ENCODE measurements at places on chromosomes 3 and 15.
A peak's percentile ranks its signal among the peaks of the same experiment; 100 is the strongest.

GRCh38 chr3:86973440-86973839 is 17.5 kb downstream of the VGLL3 start:
- no peak for DNase-seq

DNA sequence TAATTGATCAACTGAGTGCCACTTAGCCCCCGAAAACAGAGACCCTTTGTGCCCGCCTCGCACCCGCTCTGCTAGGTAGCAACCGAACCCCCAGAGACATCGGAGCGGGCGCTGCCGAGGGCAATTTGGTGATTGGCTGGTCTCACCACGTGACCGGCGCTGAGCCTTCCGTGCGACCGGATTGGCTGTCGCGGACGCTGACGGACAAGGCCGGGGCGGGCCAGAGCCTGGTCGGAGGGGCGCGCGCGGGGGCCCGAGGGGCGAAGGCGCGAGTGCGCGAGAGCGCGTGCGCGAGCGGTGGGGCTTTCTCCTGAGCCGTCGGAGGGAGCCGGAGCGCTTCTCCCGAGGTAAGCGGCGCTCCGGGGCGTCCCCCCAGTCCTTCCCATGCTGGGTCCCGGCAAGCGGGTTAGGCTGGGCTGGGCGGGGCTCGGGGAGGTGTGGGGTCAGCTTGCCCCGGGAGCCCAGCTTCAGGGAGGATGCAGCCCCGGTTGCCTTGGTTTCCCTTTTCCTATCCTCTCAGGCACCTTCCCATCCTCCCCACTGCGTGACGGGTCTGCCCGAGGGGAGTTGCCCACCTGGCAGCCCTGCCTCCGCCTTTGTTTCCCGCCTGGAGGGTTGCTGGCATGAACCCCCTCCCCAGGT is at the start of gene TMEM108:
Gene TMEM108, plus strand, starts transcription at position 303 of the 642 bp plus-strand sequence.
- peak; percentile 23 for DNase-seq

GRCh38 chr15:28886431-28887338 is 911 bp downstream of the APBA2 start:
- no peak for DNase-seq

- DNase-seq = no peak
Measured at GRCh38 chr3:157279237-157279636, 119.3 kb upstream of the CCNL1 start.

DNA sequence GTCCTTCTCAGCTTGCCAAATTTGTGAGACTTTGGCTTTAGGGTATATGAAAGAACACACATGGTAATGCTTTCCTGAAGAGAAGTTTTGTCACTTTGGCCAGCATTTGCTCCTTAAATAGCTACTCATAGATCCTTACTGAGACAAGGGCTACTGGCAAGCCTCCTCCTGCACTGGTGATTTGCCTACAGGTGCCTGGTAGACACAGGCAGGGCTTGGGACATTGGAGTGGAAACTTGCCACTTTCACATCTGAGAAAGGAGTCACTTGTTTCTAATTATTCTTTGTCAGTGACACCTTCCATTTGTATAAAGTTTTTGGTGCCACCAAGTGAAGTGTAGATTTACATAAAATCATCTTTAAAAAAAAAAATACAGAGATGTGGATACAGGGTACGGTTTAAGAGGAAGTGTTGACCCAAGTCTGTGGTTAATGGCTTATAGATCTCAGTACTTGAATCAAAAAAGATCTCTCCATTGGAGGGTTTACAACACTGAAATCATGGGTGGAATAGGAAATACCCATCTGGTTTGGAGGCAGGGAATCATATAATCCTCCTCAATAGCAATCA is 132.8 kb upstream of the GADL1 start:
- no peak for DNase-seq

- DNase-seq = no peak
Measured at GRCh38 chr15:40693904-40694687, 878 bp upstream of the RAD51 start.

DNA sequence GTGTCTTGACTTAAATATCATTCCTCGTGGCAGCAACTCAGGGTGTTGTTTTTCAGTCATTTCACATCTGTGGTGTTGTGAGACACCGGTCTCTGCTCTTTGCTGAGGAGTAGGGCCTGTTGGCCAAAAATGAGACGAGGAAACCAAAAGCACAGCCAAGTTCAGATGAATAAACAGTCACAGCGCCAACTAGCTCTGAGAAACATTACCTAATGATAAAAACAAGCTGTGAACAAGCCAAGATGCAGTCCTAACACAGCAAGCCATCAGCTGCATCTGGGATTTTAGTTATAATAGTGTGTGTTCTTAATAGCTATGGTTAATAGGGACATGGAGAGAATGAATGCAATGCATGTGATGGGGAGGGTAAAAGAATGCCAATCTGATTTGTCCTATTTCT is 843.4 kb upstream of the DPPA4 start:
- DNase-seq = no peak

DNA sequence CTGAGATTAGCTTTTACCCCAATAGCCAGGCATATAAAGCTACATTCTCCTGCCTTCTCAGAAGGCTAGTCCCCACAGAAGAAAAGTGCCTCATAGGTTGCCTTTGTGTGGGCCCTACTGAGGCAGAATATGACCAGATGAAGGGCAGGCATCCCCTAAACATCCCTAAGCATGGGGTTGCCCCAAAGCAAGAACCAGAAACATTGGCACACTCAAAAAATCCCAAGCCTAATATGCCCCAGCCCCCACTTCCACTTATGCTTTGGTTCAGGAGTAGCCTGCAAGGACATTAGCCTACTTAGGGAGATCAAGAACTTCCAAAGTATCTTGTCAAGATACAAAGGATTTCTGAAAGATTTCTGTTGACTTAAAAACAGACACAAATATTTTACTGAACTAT is 29.7 kb downstream of the WHAMM start:
- DNase-seq = no peak

- DNase-seq = no peak
Measured at GRCh38 chr3:159800434-159801155, 188.0 kb upstream of the IL12A start.

DNA sequence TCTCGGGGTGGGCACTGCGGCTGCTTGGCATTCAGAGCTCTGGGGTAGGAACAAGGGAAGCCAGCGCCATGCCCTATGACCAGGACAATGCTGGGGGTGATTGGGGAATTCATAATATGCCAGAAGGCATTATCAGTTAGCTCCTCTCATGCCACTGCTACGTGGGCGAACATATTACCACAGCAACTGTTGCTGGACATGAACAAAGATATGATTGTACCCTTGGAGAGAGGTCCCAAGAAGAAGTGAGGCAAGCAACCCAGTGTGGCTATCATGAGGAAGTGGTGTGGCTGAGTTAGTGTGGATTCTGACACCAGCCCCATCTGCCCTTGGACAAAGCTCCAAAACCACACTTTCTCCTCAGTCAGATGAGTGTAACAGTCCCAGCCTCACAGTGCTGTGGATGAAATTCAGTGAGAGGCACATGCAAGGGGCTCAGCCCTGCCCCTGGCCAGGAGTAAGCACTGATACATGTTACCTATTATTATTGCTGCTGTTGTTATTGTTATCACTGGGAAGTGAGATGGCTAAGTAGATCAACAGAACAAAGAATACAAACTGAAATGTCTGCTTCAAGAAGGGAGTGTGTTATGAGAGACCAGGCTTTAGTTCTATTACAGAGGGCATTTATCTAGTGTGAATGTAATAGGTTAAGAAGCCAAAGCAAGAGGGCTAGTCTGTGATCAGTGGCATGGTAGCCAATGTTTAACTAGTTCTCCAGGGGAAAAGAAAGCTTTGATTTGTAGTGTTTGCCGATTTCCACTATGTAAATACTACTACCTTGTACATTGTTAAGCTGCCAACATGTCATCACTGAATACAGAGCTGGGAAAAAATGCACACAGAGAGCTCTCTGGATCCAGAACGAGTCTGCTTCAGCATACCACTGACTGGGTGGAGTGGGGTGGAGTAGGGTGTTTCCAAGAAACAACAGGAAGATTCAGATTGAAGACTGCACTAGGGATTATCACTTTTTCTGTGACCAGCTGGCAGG is 222.3 kb upstream of the EIF1B start:
- DNase-seq = no peak

GRCh38 chr3:10602769-10603768 is 97.7 kb upstream of the ATP2B2 start:
- DNase-seq = peak; percentile 51

DNA sequence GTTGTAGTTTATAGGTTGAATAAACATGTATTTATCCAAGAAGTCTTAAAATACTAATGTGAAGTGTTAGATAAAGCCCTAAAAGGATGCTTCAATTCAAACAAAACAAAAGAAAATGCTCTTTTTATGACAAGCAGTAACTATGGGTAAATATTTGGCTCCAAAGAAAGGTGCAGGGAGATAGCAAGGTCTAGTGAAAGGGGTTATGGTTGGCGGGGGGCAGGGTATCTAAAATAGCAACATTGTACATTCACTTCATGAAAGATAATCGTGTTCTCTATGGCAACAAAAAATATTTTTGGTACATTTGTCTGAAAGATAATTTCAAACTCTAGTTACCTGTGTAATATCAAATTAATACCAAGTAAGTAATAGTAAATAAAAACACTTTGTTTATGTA is 149.5 kb downstream of the FGF12 start:
- no peak for DNase-seq

GRCh38 chr3:196528639-196529233 is 13.6 kb upstream of the SMCO1 start:
- DNase-seq = peak; percentile 57

- no peak for DNase-seq
Measured at GRCh38 chr3:56862352-56863062, 60.8 kb upstream of the ARHGEF3 start.

DNA sequence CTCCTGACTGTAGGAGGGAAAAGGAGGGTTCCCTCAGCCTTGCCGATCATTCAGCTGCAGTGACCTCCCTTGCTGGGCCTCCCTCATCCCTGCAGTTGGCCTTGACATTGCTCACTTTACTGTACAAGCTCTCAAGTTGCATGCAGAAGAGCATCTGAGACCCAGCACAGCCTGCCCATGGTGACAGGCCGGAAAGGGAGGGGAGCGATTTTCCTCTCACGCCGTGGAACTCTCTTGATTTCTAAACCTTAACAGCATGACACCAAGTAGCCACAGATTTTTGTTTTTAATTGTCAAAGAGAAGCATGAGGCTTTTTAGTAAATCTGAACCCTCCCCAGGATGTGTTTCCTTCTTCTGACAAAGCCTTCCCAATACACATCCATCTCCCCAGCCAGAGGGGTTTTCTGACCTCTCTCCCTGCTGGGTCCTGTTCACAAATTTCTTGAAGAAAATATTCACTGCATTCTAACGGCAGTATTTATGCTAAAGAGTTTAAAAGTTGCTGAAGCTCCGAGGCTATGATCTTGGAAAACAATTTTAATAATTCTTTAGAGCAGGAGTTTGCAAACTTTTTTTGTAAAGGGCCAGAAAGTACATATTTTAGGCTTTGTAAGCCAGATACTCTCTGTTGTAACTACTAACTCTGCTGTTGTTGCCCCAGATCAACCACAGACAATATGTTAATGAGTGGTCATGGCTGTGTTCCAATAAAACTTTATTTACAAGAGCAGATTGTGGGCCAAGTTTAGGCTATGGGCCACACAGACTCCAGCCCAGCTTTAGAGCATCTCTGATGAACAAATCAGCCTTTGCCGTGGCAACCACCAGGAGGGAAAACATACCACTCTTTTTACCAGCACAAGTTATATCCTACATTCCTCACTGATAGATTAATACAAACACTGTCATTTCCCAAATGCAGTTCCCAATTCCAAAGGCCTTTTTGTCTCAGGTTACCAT is 34.8 kb downstream of the LMCD1 start:
- DNase-seq = no peak

DNA sequence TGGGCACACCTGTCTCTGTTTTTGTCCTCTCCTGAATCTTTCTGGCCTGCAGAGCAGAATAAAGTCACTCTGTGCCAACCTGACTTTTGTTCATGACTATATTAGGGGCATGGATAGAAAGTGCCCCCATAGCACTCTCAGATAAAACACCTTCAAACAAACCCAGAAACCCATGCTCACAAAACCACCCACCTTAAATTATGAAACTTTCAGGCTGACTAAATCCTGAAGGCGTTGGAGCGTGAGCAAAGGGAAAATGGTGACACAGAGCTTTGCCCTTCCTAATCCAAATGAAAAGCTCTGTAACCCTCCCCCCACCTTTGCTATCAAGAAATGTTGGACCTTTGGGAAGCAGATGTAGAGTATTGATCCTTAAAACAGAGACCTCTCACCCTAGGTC is 138.9 kb downstream of the IGF1R start:
- DNase-seq = no peak

GRCh38 chr15:31852933-31853799 is 177.1 kb upstream of the CHRNA7 start:
- no peak for DNase-seq

DNA sequence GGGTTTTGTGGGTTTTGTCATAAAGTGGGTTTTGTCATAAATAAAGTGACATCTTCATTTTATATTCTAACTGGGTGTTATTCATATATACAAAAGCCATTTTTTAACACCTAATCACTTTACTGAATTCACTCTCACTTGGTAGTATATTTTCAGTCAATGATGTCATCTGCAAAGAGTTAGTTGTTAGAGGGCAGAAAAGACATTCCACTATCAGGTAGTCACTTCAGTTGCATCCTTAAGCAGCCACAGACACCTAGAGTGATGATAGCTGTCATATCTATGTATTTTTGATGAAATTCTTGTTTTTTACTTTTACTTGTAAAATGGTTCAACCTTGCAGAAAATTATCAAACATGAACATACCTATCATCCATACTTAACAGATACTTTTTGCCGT is 89.0 kb downstream of the DHX36 start:
- DNase-seq = no peak

- DNase-seq = no peak
Measured at GRCh38 chr15:93312891-93313486, 224.0 kb upstream of the RGMA start.

- no peak for DNase-seq
Measured at GRCh38 chr3:128320551-128321340, 145.9 kb downstream of the DNAJB8 start.

DNA sequence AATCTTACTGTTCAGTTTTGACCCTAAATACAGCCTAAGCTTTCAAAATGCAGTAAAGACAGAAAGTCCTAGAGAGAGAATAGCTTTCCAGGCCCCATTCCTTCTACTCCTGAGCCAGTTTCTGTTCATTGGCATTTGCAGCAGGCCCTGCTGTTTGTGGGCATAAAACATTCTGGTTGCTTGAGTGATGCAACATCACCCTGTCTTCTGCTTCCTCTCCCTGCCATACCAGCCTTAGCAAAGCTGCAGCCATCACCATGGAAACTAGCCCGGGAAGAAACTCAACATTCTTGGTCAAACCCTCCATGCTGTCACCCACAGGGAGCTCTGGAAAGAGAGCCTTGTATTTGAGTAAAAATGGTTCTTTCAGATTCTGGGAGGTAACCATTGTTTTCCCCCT is 325.7 kb downstream of the MAGI1 start:
- DNase-seq = no peak

DNA sequence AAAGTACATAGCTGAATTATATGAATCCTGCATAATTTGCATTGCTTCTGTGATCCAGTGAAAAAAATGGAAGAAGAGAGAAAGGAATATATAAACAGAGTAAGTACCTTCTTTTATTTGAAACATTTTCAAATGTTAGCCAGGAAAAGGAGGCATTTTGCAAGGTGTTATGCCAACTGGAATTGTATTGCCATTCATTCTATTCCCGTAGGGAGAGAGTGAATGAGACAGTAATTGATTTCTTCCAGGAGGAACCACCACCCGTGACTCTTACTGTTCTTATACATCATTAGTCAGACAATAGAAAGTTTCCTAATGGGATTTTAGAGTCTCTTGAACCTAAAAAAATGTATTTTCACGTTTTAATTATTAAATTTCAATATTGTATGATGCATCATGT is 324.1 kb upstream of the ALCAM start:
- DNase-seq = no peak
